ENCODE measurements at places on chromosomes 3 and 15. TPM values are rescaled to one million over a fixed set of nuclear protein-coding genes. Genes with fewer than 3 reads are reported as not detected.

GRCh38 chr15:21267226-21267625 is 173.1 kb downstream of the POTEB3 start:
- no peaks in the 10 kb centered on the region for H3K36me3 ChIP-seq
- DNase-seq, result no peak
- no peak overlapping the region for H3K4me3 ChIP-seq
- peaks cover 9% of the 10 kb centered on the region for H3K27me3 ChIP-seq
- peaks cover 19% of the 10 kb centered on the region for H3K4me1 ChIP-seq
- no peak overlapping the region for H3K27ac ChIP-seq

GRCh38 chr3:197339841-197340520 is 41.6 kb upstream of the DLG1 start:
- H3K36me3 ChIP-seq, result no peaks in the 10 kb centered on the region
- peaks cover 11% of the 10 kb centered on the region for H3K27me3 ChIP-seq
- DNase-seq, result no peak
- no peak overlapping the region for H3K27ac ChIP-seq
- H3K4me3 ChIP-seq, result no peak overlapping the region

Gene LYZL4
- not detected for total RNA-seq

- no peaks in the 10 kb centered on the region for H3K36me3 ChIP-seq
- peaks cover 16% of the 10 kb centered on the region for H3K27me3 ChIP-seq
- no peaks in the 10 kb centered on the region for H3K4me1 ChIP-seq
Measured at GRCh38 chr3:160722331-160722730, 33.7 kb upstream of the PPM1L start.

Gene TTC23
- total RNA-seq, result 3.6 TPM

DNA sequence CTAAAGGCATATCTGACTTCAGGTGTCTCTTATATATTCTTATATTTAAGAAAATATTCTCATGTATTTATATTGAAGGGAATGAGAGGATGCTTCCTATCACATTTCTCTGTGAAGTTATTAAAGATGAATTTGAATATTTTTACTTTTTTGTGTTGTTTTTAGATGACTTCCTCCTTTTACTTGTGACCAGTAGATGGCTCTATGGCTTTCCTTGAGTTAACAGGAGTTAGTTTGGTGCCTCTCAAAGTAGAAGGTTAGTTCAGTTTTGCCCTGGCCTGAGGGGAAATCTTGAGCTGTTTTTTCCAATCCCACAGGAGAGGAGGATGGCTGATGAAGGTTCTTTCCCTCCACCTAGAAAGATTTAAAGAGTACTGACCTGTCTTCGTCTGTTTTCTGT is 80.7 kb downstream of the SQOR start:
- no peak for DNase-seq
- peaks cover 56% of the 10 kb centered on the region for H3K27me3 ChIP-seq
- no peaks in the 10 kb centered on the region for H3K4me1 ChIP-seq
- no peak overlapping the region for H3K4me3 ChIP-seq

All from natural killer cell treated with Interleukin-12 subunit alpha and Interleukin-12 subunit beta and Interleukin-15 and Interleukin-18, amount 100 ng/mL, for 72 hours (primary cell).